ENCODE measurements at places on chromosomes 12 and 14.

DNA sequence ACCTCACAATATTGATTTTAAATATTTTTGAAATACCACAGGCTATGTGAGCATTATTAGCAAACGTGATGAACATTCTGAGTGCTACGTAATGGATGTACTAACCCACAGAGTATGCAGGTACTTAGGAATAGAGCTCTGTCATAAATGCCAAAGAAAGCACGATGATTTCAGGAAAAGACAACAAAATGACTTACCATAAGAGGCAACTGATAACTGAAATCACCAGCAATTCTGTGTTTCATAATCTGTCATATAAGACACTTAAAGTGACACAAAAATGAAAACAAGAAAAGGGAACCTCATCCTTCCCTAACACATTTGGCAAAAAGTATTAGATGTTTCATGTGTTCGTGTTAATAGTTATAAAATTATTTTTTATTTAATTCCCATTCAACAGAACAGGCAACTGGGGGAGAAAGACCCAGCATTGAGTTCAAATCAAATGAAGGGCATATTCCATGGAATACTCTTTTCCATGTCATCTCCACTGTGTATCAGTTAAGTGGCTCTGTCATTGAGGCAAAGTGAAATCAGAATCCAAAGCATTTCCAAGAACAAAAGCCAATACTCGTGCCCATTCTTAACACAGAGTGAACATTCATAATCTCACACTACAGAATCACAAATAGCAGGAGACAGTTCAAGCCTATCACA, 30.4 kb downstream of the ARMH4 start:
- no peak for DNase-seq

DNA sequence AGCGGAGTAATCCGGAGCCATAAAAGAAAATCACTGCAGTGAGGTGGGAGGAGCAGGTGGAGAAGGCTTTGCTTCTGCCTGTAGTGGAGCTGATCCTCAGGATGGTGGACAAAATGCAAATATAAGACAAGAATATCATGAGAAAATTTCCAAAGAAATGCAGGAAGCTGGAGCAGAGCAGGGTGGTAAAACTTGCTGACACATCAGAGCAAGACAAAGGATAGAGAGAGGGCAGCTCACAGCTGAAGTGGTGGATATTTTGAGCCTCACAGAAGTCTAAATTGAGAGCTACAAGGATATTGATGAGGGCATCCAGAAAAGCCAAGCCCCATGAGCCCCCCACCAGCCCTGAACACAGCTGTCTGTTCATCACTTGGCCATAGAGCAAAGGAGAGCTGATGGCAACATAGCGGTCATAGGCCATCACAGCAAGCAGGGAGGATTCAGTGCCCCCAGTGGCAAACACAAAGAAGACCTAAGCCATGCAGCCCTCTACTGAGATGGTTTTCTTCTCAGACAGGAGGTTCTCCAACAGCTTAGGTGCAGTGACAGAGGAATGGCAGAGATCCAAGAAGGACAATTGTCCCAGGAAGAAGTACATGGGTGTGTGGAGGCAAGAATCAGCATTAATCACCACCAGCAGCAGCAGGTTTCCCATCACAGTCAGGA, 30.0 kb upstream of the ANP32D start:
- no peak for DNase-seq

- DNase-seq, result no peak
These were observed 16.1 kb upstream of the LYZ start for GRCh38 chr12:69331909-69332684.

GRCh38 chr12:114166362-114166761, 200.2 kb upstream of the RBM19 start:
- DNase-seq, result peak; percentile 68

DNA sequence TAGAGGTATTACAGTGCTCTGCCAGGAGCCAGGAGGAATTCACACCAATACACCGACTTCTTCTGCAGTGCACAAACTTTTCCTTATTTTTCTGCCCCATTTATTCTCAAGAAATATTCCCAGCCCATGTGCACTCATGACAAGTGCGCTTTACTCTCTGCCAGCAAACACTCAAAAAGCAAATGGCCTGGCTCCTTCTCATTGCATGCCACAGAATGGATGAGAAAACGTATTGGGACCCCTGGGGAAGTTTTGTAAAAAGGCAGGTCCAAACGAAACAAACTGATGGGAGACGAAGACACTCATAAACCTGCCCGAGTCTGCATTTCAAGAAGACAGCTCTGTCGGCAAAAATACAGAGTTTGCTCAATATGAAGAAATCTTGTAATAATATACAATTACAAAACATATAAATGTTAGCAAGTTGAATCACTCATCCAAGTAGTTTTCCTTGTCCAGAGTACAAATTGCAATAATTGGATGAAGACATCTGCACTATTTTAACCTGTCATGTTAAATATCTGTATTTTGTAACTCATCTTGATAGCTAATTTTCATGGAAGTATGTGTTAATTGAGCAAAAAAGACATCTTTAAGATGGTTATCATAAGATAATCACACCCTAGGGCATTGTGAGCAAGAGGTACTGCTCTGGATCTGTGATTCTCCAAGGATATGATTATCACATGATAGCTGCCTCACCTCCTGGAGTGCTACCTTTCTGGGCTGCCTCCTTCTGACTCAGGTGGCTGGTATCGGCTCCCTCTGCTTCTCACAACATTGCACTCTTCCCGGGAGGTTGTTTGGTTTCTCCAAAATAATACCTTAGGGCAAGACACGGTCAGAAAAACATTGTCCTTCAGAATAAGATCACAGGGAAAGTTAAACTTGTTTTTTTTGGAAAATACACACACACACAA, 260.8 kb upstream of the G2E3 start:
- DNase-seq, result no peak

DNA sequence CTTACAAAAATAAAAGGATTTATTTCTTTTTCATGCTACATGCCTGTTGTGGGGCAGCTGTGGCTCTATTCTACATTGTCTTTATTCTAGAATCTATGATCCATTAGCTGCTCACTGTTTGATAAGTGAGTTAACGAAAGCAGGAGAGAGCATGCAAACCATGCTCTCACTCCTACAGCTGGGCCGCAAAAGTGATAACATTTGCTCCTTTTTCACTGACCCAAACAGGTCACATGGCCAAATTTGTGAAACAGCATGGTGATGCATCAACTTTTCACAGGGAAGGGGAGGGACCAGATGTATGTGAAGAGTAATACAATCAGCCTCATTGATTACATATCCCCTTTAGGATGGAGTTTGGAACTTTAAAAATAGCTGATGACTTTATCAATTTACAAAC, 456.9 kb upstream of the SYT1 start:
- no peak for DNase-seq

GRCh38 chr12:3092764-3093163, 15.6 kb downstream of the TSPAN9 start:
- DNase-seq, result no peak

- no peak for DNase-seq
These were observed 13.2 kb downstream of the CHFR start for GRCh38 chr12:132874175-132874574.

DNA sequence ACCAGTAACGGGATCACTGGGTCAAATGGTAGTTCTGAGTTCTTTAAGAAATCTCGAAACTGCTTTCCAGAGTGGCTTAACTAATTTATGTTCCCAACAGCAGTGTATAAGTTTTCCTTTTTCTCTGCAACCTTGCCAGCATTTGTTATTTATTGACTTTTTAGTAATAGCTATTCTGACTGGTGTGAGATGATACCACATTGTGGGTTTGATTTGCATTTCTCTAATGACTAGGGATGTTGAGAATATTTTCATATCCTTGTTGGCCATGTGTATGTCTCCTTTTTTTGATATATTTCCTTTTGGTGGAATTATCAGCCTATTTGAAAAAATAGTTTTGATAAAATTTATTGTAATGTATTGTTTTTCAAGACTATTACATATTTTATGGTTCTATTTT, 701.2 kb upstream of the FBXO33 start:
- DNase-seq, result no peak

DNA sequence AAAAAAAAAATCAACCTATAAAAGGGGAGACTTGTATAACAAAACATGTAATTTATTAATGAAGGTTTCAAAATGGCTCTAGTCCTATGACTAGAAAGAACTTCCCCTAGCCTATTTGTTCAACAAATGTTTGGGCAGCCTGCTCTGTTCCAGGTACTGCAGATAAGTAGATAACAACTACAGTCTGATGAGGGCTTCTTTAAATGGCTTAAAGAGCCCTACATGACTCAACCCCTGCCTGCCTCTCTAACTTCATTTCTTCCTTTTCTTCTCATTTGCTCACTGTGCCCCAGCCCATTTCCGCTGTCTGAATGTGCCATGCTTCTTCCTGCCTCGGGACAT, 21.5 kb downstream of the ALDH6A1 start:
- DNase-seq, result no peak

DNA sequence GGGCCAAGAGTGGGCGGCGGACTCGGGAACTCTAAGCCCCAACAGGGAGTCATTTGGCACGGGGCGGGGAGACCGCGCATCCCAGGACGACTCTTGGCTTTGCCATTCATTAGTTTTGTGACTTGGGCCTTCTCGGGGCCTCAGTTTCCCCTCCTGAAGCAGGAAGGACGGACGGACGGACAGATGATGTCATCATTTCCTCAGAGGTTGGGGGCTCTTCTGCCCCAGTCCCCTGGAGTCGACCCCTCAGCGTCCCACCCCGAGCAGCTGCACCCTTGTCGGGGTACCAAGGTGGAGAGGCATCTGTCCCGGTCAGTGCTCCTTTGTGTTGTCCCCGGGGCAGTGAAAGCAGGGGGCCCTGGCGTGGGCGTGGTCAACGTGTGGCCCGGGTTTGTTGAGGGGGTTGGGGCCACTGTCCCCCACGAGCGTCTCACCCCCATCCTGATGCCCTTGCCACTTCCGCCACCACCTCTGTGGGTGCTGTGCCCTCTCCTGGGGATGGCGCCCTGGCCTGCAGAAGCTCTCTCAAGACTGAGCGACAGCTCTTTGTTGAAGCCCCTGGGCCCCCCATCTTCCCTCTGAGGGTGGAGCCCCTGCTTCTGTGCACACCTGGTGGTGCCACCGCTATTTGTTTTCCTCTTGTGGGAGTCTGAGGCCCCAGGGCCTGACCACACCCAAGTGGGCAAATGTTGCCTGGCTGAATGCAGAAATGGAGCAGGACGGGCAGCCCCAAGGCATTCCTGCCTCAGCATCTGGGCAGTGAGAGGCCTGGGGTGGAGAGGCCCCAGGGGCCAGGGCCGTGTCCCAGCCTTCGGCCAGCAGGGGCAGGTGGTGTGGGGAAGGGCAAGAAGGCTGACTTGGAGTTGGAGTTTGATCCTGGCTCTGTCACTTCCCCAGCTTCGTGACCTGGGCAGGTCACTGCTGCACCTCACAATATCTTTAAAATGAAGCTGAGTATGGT, 896 bp downstream of the HHIPL1 start:
- DNase-seq, result no peak

DNA sequence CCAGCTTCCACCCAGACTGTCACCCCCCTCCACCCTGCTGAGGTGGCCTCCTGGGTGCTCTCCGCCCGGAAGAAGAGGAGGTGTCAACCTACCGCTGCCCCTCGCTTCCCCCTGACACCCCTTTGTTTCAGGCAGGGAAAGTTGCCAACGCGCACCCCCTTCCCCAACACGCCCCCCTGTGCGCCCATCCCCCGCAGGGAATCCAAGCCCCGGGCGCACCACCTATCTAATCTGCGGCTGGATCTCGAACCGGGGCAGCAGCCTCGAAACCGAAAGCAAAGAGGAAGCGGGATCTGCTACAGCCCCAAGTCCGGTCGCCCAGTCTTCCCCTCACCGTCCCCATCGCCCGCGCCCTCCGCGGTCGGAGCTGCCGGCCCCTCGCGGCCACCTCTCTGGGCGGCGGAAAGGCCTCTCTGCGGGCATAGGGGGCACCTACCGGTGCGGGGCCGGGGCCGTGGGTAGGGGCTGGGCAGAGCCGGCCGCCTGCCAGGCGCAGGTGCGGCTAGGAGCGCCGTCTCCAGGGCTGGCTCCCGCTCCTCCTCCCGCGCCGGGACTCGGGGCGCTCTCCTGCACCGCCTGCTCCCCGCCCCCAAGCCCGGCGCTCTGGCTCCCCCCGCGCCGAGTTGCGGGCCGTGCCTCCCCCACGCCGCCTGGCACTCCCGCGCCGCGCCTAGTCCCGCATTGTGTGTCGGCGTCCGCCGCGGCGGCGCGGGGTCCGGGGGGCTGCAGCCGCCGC, 18.3 kb upstream of the PLEKHH1 start:
- DNase-seq, result peak; percentile 17

DNA sequence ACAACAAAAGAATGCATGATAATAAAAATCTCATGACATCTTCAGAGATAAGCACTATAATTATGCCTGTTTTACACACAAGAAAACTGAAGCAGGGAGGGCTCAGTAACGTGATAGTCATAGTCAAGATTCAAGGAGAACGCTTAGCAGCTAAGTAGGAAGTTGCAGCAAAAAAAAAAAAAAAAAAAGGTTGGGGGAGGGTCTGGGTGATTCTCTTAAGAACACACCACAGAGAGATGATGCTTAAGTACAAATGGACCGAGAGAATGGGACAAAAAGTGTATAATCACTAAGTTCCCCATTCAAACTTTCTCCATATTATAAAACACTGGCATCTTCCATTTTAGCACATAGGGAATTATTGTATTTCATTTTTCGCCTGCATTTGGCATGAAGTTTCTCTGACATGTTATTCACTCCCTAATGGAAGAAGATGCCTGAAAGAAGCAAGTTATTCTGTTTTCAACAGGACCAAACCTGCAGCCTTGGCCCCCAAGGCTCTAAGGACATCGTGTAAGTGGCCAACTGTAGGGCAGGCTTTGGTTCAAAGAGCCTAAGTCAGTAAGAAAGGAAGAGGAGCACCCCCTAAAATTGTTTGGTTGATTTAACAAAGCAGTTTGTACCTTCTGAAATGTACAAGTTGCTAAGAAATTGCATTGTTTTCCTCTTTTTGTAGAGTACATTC, 142.9 kb upstream of the TMPO start:
- no peak for DNase-seq

DNA sequence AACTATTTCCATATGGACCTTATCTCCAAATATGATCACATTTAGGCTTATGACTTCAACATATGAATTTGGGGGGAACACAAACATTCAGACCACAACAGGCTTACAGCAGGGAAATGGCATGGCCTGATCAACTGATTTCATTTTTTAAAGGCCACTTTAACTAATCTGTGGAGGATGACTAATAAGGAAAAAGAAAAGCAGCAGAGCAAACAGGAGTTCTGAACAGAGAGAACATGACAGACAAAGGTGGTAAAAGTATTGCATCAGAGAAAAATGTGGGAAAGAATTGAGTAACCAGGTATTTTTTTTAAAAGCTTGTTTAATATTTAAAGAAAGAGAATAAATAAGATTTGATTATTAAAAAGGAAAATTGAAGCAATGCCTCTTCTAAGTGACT, 366.1 kb upstream of the TMPO start:
- DNase-seq, result no peak

Measured in fibroblast of pulmonary artery (primary cell).